ENCODE measurements at places on chromosomes 11 and 22.
A peak's percentile ranks its signal among the peaks of the same experiment; 100 is the strongest.

DNA sequence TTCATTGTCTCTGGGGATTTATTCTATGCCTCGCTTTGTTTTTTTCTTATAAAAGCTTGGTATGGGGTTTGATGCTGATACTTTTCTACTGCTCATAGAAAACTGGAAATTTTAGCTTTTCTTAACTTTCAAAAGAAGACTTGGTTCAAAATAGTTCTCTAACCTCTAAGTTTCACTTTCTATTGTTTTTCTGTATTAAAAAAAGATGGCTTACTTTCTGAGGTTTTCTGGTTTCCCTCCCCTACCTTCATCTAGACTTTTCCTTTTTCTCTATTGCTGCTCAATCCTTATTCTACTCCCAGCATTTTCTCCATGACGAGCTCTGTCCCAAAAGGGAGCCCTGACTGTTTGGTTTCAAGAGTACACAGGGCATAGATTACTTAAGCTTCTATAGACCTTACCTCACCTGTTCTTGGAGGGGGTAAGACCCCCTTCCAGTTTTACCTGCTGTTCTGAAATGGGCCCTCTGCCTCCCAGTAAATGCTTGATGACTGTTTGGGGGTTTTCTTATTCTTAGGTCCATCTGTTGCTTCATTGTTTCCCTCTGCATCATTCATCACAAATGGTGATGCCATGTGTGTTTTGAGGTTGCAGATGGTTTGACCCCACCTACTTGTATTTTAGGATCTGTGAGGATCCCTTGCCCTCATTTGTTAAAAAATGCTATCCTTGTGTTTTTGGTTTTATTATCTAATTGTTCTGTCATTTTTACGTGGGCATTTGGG, 29.5 kb downstream of the DNHD1 start:
- no peak for DNase-seq

GRCh38 chr11:77267962-77268361, 33.5 kb downstream of the GDPD4 start:
- no peak for DNase-seq

- no peak for DNase-seq
These were observed 53.0 kb upstream of the LRRC32 start for GRCh38 chr11:76723548-76723947.

DNA sequence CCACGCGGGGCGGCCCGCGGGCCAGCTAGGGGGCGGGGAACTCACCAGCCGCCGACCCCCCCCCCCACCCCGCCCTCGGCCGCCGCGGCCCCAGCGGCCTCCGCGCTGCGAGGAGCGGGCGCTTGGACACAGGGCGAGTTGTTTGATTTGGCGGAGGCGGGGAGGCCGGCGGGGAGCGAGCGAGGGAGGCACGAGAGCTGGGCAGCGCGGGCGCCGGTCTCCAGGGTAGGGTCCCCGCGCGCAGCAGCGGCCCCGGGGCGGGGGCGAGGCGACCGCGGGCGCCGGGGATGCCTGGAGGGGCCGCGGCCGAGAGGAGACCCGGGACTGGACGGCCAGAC, 64.4 kb downstream of the NAV2 start:
- peak; percentile 17 for DNase-seq

GRCh38 chr11:3710485-3711259, 39.5 kb upstream of the CHRNA10 start:
- no peak for DNase-seq

- DNase-seq, result no peak
These were observed 5.3 kb downstream of the MMP11 start for GRCh38 chr22:23777776-23778576.

- no peak for DNase-seq
These were observed 6.5 kb downstream of the TMEM258 start for GRCh38 chr11:61785837-61786402.

DNA sequence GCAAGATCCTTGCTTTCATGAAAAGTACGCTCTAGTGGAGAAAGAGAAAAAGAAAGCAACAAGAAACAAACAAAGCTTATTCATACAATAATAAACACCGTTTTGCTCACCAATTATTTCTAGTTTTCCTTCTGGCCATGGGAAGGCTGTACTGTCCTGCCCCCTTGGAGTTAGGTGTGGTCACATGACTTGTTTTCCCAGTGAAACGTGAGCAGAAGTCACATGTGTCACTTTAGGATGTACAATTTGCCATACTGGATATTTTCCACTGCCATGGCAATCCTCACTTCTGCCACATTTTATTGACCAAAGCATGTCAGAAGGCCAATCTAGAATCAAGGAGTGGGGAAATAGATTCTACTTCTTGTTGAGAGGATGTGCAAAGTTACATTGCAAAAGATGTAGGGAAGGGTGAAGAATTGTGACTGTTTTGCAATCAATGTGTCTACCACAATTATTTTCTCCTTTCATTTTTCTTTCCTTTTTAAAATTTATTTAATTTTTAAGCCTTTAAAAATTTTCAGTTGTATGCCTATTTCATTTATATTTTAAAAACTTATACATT, 24.3 kb upstream of the TRAF6 start:
- no peak for DNase-seq

DNA sequence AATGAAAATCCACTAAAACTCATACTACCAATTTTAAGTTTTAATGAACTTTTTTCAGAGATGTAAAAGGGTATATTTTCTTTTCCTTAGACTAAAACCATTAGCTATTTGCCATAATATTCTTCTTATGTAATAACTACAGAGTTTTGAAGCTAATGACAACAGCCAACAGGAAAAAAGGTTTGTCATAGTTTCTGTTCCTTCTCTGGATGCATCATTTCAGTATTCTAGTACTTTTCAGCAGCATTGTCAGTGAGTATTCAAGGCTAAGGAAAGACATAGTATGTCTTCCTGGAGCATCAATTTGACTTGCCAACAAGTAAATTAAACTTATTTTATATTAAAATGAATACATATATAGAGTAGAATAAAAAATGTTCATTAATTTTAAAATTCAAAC, 166.0 kb downstream of the METTL15 start:
- DNase-seq, result no peak

- no peak for DNase-seq
These were observed 27.2 kb downstream of the CERK start for GRCh38 chr22:46710806-46711205.

- DNase-seq, result no peak
These were observed 108.8 kb downstream of the PPP6R3 start for GRCh38 chr11:68569357-68569756.

DNA sequence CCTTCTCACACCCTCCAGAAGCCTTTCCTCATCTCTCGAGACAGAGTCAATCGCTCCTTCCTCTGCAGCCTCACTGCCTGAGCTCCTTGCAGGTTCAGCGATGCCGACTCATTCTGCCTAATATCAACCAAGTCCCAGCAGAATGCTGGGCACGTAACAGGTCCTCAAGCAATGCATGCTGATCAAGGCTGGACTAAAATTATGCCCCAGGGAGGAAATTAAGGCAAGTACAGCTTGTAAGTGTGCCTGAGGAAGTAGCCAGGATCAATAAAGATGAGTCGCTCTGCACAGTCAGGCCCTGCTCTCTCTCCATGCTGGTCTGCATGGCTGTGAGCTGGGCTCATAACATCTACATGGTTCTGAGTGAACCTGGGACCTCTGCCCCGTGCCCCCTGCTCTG, 25.6 kb upstream of the NRIP3 start:
- DNase-seq, result no peak

- peak; percentile 83 for DNase-seq
These were observed 14.9 kb downstream of the DCPS start for GRCh38 chr11:126318574-126319373.

- DNase-seq, result no peak
These were observed 259.7 kb downstream of the KIRREL3 start for GRCh38 chr11:126740846-126741245.

DNA sequence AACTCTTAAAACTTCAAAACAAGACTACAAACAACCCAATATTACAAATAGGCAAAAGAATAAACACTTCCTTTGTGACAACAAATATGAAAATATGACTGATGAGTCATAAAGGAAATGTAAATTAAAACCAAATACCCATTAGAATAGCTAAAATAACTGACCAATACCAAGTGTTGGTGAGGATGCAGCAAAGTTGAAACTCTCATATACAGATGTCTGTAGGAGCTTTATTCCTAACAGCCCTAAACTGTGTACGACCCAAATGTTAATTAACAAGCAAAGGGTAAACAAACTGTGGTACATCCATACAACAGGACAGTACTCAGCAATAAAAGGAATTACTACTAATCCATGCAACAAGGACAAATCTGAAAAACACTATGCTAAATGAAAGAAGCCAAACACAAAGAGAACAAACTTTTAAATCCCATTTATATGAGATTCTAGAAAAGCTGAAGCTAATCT, 43.0 kb downstream of the MAPK1 start:
- DNase-seq, result no peak

DNA sequence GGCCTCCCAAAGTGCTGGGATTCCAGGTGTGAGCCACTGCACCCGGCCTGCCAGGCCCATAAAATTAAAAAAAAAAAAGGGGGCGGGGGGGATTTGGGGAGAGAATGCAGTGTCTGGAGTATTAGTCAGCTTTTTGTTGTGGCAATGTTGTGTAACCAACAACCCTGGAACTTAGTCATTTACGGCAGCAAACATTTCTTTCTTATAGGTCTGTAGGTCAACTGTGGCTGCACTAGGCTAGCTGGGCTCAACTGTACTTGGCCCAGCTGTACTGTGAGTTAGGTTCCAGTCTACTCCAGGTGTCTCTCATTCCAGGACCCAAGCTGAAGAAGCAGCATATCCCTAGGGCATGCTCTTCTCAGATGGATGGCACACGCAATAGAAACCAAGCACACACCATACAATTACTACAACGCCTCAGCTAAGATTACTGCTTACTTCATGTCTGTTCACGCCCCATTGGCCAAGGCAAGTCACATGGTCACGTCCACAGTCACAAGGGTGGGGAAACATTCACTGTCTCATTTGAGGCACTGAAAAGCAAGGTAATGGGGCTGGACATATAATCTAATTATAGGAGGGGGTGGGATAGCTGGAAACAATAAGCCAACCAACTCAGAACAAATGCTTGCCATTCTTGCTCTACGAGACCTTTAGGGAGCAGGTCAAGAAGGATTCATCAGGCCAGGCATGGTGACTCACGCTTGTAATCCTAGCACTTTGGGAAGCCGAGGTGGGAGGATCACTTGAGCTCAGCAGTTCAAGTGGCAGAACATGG, 10.4 kb upstream of the SPINDOC start:
- peak; percentile 76 for DNase-seq

DNA sequence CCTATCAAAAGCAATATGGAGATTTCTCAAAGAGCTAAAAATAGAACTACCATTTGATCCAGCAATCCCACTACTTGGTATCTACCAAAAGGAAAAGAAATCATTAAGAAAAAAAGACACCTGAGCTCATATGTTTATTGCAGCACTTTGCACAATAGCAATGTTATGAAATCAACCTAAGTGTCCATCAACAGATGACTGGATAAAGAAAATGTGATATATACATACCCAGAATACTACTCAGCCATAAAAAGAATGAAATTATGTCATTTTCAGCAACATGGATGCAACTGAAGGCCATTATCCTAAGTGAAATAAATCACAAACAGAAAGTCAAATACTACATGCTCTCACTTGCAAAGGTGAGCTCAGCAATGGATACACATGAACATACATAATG, 1565.5 kb upstream of the RAG2 start:
- DNase-seq, result no peak

GRCh38 chr11:116881143-116881542, 43.7 kb upstream of the APOA1 start:
- DNase-seq, result no peak

DNA sequence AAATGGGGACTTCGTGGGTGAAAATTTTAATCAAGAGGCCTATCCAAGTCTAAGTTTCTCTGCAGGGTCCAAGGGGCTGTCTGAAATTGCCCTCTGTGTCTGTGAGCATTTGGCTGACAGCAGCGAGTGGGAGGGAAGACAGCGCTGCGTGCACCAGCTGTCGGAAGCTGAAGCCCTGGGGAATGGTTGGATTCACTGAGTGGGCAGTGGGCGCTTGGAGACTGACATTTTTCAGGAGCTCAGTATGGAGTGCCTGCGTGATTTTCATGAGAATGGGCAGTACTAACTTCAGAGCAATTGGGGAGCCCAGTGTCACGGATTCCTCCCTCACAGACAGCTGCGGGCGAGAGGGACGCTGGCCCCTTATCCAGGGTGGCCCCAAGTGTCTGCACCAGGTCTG, 388.8 kb upstream of the B3GAT1 start:
- no peak for DNase-seq

DNA sequence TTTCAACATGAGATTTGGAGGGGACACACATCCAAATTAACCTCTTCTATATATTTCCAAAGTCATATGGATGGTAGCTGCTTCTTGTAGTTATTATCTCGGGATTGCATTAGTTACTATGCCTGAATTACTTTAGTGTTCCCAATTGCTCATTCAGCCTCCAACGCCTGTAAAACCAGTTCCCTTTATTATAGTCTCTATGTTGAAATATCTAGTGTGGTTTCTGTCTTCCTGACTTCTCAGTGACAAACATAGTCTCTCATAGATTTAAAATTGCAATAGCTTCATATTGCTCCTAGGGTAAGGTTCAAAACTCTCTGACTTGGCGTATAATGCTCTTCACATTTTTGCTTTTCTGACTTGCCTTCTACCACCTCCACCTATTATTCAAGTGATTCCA, 366.4 kb downstream of the CASP12 start:
- DNase-seq, result no peak

- DNase-seq, result no peak
These were observed 13.2 kb downstream of the PPFIBP2 start for GRCh38 chr11:7527029-7527428.

DNA sequence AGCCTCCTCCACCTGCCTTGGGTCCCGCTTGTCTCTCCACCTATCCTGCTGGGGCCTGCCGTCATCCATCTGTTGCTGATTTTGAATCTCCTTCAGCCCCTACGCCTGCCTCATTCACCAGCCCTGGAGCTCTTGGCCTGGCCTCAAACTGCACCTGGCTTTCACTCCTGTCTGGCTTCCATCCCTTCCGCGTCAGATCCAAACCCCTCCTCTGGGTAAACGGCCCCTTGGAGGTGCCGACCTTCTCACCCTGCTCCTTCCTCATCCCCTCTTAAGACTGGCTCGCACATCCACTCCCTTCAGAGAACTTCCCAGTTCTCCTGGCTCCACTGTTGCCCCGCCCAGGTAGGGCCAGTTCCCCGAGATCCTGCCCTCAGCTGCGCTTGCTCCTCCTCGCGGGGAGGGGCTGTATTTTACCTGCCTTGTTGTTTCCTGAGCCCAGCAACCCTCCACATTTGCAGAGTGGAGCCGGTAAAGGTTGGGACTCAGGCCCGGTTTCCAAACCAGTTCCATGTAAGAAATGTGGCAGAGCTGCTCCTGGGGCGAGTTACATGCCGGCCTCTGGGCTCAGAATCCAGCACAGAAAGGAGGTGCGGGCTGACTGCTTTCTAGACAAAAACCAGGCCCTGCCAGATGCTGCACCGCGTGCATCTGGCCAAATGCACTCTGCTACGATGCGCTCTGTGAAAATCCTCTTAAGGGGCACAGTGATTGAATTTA, 13.9 kb upstream of the SHANK2 start:
- no peak for DNase-seq

GRCh38 chr11:16713594-16713993, 24.9 kb upstream of the C11orf58 start:
- DNase-seq, result no peak

GRCh38 chr22:32127904-32128303, 31.2 kb downstream of the C22orf42 start:
- DNase-seq, result no peak

GRCh38 chr11:64186492-64187165, 658 bp downstream of the STIP1 start:
- DNase-seq, result no peak

Data from RWPE1 (cell line).